ENCODE measurements at places on chromosomes 5 and 9. TPM values are rescaled to one million over a fixed set of nuclear protein-coding genes. Genes with fewer than 3 reads are reported as not detected.

GRCh38 chr5:161283296-161283695, 263.2 kb downstream of the GABRB2 start:
- no peak for DNase-seq

DNA sequence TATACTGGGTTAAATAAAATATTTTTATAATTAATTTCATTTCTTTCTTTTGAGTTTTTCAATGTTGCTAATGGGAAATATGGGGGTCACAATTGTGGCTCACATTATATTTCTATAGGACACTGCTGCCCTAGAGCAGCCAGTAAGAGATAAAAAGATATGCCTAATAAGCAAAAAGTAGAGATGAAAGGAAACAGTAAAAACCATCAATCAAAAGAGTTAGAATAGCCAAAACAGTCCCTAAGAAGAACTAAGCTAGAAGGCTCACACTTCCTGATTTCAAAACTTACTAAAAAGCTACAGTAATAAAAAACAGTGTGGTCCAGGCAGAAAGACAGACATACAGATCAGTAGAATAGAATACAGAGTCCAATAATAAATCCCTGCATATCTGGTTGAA, 104.4 kb downstream of the FANCC start:
- no peak for DNase-seq

- no peak for DNase-seq
Observed at GRCh38 chr5:174773371-174773770, 49.0 kb downstream of the MSX2 start.

Gene BARHL1
- not detected for polyA plus RNA-seq

GRCh38 chr5:59351076-59351794, 542.3 kb downstream of the PDE4D start:
- peak; percentile 75 for DNase-seq

DNA sequence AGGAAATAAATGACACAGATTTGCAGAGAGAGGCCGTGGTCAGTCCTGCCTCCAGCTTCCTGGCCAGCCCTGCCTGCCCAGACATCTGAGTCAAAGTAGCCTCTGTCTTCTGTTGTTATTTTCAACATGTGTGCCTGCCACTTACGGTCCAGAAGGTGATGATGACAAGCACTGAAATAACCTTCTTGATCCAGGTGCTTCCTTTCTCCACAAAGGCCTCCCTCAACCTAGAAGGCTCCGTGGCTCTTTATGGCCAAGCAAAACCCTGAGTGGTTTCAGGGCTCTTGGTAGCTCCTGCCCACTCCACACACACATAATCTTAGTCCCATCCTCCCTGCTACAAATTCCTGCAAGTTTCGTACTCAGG, 34.1 kb upstream of the SLC6A19 start:
- no peak for DNase-seq

Gene OSMR
- polyA plus RNA-seq, result 10.5 TPM

GRCh38 chr5:121976979-121977378, 15.2 kb downstream of the SRFBP1 start:
- DNase-seq, result no peak

- peak; percentile 74 for DNase-seq
Observed at GRCh38 chr5:154446195-154447088, 645 bp downstream of the SAP30L start.

DNA sequence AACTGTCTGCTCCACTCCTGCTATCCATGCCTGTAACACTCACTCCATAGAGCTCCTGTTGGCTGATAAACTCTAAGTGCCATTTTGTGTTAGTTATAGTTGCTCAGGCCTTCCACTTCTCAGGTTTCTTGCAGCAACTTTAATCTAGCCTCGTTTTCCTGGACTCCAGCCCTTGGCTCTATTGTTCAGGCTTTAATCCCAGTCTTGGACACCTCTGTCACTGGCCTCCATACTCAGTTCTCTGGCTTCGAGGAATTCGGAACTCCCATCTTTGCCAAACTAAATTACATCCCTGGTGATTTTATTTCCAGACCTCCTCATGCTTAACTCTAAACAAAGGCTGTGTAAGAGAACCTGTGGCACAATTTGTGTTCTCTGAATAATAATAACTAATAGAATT, 39.8 kb downstream of the EMB start:
- DNase-seq, result peak; percentile 65

Gene SHISAL2B
- not detected for polyA plus RNA-seq

- no peak for DNase-seq
Observed at GRCh38 chr5:34843497-34843896, 4.5 kb downstream of the TTC23L start.

DNA sequence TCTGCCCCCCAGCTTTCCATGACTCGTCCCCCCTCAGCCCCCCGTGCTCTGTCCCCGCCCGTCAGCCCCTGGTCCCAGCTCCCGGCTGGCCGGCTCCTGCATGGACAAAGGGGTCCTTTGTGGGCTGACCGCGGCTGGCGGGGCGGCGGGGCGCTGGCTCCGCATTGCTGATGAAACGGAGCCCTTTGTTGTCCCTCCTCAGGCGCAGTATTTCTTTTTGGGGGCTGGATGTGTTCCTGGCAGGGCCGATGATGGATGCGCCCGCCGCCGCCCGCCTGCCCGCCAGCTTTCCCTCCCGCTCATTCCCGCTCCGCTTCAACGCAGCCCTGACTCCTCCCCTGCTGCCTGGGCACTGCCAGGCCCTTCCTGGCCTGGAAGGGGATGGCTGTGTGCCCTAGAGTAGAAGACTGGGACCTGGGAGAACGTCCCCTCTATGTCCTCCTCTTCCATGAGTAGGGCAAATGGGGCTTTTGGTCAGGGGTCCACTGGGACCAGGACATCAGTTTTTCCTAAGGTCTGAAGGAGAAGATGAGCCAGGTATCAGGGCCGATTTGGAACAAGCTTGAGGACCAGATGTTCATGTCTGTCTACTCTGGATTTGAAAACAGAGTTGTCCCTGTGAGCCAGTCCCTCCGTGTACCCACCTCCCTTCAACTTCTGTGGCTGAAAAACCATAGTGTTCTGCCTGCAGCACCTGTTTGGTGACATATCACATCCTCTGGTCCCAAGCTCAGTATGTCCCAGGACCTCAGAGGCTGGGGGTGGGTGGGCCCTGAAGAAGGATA, 29.0 kb downstream of the CXXC5 start:
- no peak for DNase-seq

Gene TEK
- polyA plus RNA-seq, result 15.0 TPM

GRCh38 chr9:13049223-13049622, 230.3 kb downstream of the MPDZ start:
- DNase-seq, result no peak

GRCh38 chr9:89177944-89178829, at the start of gene SHC3:
TSS of gene SHC3 (minus strand) at chr9:89178818. CDS start at chr9:89178460, 358 bp downstream.
- no peak for DNase-seq

Gene TMEM215
- polyA plus RNA-seq, result 1.4 TPM

Gene FYB1
- polyA plus RNA-seq, result 3.8 TPM

DNA sequence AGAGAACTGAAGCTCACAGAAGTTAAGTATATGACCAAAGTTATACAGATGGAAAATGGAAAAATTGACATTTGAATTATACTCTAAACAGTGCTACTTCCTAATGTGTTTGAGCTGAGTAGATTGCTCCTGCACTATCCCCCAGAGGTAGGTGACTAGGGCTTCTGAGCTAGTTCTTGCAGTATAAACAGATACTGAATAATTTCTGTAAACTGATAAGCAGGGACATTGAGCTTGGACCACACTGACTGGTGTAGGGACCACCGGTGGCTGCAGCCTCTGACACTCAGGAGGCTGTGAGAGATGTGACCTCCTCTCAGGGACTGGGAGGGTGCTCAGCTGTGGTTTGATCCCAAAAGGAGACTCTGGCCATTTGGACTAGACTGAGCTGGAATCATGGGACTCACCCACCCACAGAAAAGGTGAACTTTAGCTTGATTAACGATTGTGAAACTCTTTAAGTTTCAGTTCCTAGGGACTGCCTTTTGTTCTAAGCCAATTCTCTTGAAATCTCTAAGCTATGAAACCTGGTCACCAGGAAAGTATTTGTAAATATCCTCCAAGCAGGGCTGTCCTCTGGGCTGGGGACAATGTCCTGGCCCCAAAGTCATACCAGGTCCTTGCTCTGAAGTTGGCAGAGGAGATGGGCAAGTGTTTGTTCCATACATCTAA, 291.5 kb downstream of the SEC61B start:
- no peak for DNase-seq

Gene PAEP
- not detected for polyA plus RNA-seq

- DNase-seq, result no peak
Observed at GRCh38 chr9:123548741-123549545, 192.9 kb downstream of the CRB2 start.

- DNase-seq, result no peak
Observed at GRCh38 chr5:132098151-132098594, 24.6 kb downstream of the CSF2 start.

GRCh38 chr5:60223342-60223741, 329.8 kb upstream of the PDE4D start:
- DNase-seq, result no peak

- DNase-seq, result no peak
Observed at GRCh38 chr9:107286057-107286456, 3.0 kb downstream of the RAD23B start.

Gene OTULINL
- polyA plus RNA-seq, result 3.4 TPM

DNA sequence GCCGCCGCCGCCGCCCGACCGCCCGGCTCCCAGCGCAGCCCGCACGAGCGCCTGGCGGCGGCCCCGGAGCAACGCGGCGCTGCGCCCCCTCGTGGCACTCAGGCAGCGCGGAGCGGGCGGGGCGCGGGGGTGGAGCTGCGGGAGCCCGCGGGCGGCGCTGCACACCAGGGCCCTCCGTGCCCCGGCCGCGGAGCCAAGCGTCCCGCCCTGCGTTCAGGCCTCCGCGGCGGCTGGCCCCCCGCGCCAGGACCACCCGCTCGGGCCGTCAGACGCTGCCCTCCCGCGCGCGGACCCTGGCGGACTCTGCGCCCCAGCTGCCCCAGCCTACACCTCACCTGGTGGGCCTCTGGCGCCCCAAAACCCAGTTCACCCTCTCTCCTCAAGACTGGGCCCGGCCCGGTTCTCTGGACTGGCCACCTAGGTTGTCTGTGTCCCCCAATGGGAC, at the start of gene RASGEF1C:
Gene RASGEF1C (minus strand): TSS at position 75 of the 445 bp plus-strand sequence. CDS start 71,159 bp downstream, outside the sequence.
- DNase-seq, result peak; percentile 82

Gene RABGAP1
- 34.3 TPM for polyA plus RNA-seq

Gene LRRC70
- polyA plus RNA-seq, result 3.1 TPM

DNA sequence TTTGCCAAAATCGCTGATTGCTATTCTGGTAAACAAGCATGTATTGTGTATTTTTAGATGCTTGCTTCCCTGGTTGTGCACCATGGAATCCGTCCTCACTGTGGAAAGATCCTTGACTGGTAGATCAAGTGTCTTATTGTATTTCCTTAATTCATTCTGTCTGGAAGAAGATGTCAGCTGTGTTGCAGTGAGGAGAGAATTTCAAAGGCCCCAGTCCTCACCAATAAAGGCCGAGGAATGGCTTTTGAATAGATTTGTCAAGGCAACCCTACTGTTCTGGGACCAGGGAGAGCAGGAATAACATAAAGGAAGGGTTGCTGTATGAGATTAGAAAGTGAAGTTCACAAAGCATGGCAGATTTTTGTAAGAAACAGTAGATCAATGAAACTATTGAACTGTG, 36.2 kb upstream of the POU5F2 start:
- DNase-seq, result no peak

Gene SVEP1
- 20.6 TPM for polyA plus RNA-seq

DNA sequence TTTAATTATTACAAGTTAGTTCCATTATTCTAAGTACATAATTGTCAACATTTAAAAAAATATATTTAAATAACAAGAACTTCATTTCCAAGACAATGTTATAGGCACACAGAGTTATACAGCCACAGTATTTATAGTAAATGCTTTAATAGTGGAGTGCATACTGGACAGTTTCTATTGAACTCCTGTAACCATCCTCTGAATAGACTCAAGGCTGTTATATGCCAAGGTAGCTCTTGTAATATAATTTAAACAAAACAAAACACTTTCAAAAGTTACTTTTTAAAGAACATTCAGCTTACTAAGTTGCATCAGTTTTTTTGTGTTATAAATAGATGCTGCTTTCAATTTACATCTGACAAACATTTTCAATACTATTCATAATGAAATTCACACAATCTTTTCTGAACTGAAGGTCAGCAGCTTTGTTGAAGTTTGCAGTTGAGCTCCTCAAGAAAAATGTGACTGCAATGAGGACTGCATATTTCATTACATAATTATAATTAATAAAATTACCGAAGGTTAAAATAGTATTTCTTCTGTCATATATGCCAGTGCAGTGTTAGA, 549.9 kb upstream of the CYLC2 start:
- DNase-seq, result no peak

Gene HOMER1
- polyA plus RNA-seq, result 31.1 TPM

GRCh38 chr5:7473115-7473514, 77.2 kb downstream of the ADCY2 start:
- no peak for DNase-seq

- no peak for DNase-seq
Observed at GRCh38 chr5:95237324-95237723, 47.6 kb downstream of the MCTP1 start.

Gene ENC1
- 26.0 TPM for polyA plus RNA-seq

DNA sequence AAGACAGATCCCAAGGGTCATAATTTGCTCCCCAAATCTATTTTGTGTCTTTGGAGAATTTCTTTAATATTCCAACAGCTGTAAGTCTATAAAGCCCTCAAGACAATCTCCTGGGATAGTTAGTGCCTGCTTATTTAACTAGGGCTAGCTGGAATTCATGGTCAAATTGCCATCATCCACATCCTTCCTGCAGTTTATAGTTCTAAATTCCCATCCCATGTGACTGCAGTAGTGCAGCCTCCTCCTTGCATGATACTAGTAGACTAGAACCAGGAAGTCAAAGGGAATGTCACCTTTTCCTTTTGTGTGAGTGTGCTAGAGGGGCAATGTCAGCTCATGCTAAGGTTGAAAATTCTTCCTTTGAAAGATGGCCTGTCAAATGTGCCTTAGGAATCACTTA, 214.8 kb upstream of the PIK3R1 start:
- no peak for DNase-seq

Gene PLCXD3
- polyA plus RNA-seq, result 0.03 TPM

GRCh38 chr9:14153310-14153720, 160.6 kb downstream of the NFIB start:
- DNase-seq, result peak; percentile 61

GRCh38 chr5:140327589-140327988, 18.8 kb downstream of the HBEGF start:
- no peak for DNase-seq

- no peak for DNase-seq
Observed at GRCh38 chr9:72491242-72491641, 30.2 kb upstream of the TMC1 start.

Gene RANBP17
- 8.2 TPM for polyA plus RNA-seq

DNA sequence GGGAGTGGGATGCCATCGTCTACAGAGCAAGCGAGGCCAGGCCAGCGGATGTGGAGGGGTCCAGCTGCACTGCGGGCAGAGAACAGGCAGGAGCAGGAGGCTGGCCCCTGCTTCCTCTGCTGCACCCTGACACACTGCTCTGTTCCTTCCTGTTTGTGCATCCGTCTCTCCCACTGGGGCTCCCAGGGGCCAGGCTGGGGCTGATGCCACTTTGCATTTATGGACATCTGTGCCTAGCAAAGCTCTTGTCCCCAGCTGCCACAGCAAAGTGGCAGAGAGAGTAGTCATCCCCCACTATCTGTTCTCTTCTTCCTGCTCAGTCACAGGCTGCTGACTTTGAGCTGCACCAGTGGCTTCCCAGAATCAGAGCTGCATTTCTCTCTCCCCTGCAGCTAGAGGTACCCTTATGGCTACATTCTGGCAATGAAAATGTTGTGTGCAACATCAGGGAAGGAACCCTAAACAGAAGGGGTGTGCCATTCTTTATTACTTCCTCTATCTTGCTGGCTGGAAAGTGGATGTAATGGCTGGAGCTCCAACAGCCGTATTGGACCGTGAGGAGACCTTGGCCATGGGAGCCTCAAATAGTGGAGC, 4.2 kb upstream of the NINJ1 start:
- DNase-seq, result no peak

Measured in hindlimb muscle (tissue), 1 donor.